Neural crest cell (in vitro differentiated cells): ENCODE measurements at places on chromosomes 1 and 21. TPM values are rescaled to one million over a fixed set of nuclear protein-coding genes. Genes with fewer than 3 reads are reported as not detected.

DNA sequence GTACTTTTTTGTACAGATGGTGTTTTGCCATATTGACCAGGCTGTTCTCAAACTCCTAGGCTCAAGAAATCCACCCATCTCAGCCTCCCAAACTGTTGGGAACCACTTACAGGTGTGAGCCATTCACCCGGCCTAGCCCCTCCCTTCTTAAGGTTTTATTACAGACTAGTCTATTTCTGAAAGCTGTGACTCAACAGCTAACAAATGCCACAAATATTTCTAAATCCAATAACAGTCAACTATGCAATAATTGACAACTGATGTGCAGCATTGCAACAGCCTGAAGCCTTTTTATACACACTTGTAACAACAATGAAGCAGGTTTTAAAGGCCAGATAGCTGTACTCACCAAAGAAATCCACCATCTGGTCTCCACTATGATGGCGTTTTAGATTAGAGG is 51.4 kb downstream of the GRIK1 start:
- H3K27me3 ChIP-seq = no peaks in the 10 kb centered on the region
- no peak overlapping the region for H3K27ac ChIP-seq
- H3K4me1 ChIP-seq = peaks cover 8% of the 10 kb centered on the region

GRCh38 chr1:9410737-9411297 is 118.1 kb downstream of the SPSB1 start:
- no peaks in the 10 kb centered on the region for H3K27me3 ChIP-seq
- no peak overlapping the region for H3K27ac ChIP-seq
- H3K4me3 ChIP-seq = no peak overlapping the region
- no peaks in the 10 kb centered on the region for H3K4me1 ChIP-seq

DNA sequence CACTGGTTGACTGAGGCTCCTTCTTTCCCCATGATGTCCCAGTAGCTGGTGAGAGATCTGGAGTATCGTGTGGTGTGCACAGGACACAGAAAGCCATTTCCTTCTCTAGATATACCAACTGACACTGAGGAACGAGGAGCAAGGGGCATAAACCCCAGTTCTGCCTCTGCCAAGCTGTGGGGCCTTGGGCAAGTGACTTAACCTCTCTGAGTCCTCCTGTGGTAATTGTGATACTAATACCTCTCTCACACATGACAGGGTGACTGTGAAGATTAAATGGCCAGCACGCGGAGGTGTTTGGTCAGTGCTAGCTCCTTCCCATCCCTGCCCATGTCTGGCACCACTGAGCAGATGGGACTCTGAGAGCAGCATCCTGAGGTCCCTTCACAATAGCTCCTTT is 26.3 kb upstream of the TCEA3 start:
- H3K36me3 ChIP-seq = no peaks in the 10 kb centered on the region
- H3K27me3 ChIP-seq = no peaks in the 10 kb centered on the region
- no peak overlapping the region for H3K27ac ChIP-seq
- no peak for DNase-seq
- no peak overlapping the region for H3K4me3 ChIP-seq

- peaks cover 24% of the 10 kb centered on the region for H3K4me1 ChIP-seq
- H3K27ac ChIP-seq = no peak overlapping the region
- H3K4me3 ChIP-seq = peak overlapping the region; percentile 85
Measured at GRCh38 chr1:47995306-47996050, 1.7 kb downstream of the TRABD2B start.

- no peaks in the 10 kb centered on the region for H3K27me3 ChIP-seq
- no peak for DNase-seq
- peaks cover 3% of the 10 kb centered on the region for H3K36me3 ChIP-seq
Measured at GRCh38 chr1:82153272-82153629, 352.5 kb downstream of the ADGRL2 start.

DNA sequence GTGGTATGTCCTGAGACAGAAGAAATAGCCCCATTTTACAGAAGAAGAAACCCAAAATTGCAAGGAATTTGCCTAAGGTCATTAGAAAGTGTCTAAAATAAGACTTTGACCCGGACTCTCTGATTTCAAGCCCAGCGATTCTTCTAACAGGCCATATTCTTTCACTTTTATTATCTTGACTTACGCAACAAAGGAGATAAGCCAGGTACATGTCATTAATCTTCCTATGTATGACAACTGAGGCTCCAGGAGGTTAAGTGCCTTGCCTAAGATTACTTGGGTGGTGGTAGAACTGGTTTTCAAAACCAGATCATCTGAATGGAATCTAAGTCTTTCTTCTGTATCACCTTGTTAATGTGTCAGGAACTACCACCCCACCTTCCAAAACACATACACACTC is 124.3 kb downstream of the PBX1 start:
- H3K27ac ChIP-seq = no peak overlapping the region
- peaks cover 4% of the 10 kb centered on the region for H3K36me3 ChIP-seq
- DNase-seq = no peak
- H3K4me1 ChIP-seq = no peaks in the 10 kb centered on the region
- H3K4me3 ChIP-seq = no peak overlapping the region

- peak; percentile 45 for DNase-seq
- H3K4me1 ChIP-seq = peaks cover 18% of the 10 kb centered on the region
Measured at GRCh38 chr1:186680245-186681061, at the start of gene PTGS2. PTGS2 (minus strand) TSS chr1:186680423; CDS start chr1:186680290, 133 bp downstream.

- peak overlapping the region; percentile 69 for H3K27ac ChIP-seq
- H3K27me3 ChIP-seq = no peaks in the 10 kb centered on the region
- no peak overlapping the region for H3K4me3 ChIP-seq
- H3K4me1 ChIP-seq = peaks cover 28% of the 10 kb centered on the region
Measured at GRCh38 chr1:94792473-94793295, 27.5 kb upstream of the SLC44A3 start.

GRCh38 chr1:67804710-67805109 is 28.6 kb downstream of the GNG12 start:
- peaks cover 7% of the 10 kb centered on the region for H3K36me3 ChIP-seq
- no peak overlapping the region for H3K4me3 ChIP-seq
- H3K27me3 ChIP-seq = no peaks in the 10 kb centered on the region
- peaks cover 10% of the 10 kb centered on the region for H3K4me1 ChIP-seq

- no peak overlapping the region for H3K4me3 ChIP-seq
- no peaks in the 10 kb centered on the region for H3K4me1 ChIP-seq
- no peaks in the 10 kb centered on the region for H3K27me3 ChIP-seq
- peaks cover 6% of the 10 kb centered on the region for H3K36me3 ChIP-seq
- DNase-seq = no peak
Measured at GRCh38 chr1:232327899-232328298, 302.0 kb downstream of the SIPA1L2 start.

DNA sequence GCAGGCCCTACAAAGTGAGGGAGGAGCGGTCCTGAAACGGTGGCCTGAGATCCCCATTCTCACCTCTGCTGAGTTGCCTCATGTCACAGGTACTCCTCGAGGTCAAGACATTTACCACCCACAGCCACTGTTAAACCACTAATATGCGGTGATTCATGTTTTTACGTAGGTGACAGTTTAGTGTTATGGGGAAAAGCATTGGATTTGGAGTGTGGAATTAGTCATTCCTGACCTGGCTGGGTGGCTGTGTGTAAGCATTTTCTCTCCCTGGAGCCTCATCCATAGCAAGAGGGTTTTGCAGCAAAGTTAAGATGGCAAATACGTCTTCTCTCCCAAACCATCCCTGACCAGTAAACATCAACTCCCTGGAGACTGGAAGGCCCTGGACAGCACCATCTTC is 57.8 kb upstream of the KCNJ6 start:
- peak overlapping the region; percentile 23 for H3K27ac ChIP-seq
- no peak for DNase-seq
- H3K4me3 ChIP-seq = no peak overlapping the region
- no peaks in the 10 kb centered on the region for H3K4me1 ChIP-seq
- no peaks in the 10 kb centered on the region for H3K36me3 ChIP-seq
- no peaks in the 10 kb centered on the region for H3K27me3 ChIP-seq

- peaks cover 22% of the 10 kb centered on the region for H3K36me3 ChIP-seq
- DNase-seq = no peak
- no peak overlapping the region for H3K4me3 ChIP-seq
- H3K27ac ChIP-seq = no peak overlapping the region
- no peaks in the 10 kb centered on the region for H3K27me3 ChIP-seq
Measured at GRCh38 chr1:224392411-224393249, 36.0 kb downstream of the CNIH4 start.

- H3K36me3 ChIP-seq = no peaks in the 10 kb centered on the region
- no peak overlapping the region for H3K4me3 ChIP-seq
- DNase-seq = no peak
- H3K27ac ChIP-seq = peak overlapping the region; percentile 35
Measured at GRCh38 chr21:43303275-43304178, 123.4 kb downstream of the SIK1 start.

DNA sequence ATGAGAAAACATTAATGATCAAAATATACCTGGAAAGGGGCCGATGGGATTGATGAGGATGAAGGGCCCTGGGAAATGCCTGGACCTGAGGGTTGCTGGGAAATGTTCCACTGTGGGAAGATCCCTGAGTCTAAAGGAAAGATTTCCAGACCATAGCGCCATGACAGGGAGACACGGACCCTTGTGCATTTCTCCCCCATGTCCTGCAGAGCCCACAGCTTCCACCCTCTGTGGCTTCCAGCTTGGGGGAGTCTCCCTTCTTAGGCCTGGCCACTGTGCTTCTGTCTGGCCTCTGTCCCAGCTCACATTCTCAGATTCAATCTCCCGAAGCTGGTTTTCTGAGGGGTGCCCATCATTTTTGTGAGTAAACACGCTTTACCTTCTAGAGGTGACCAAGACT is 1.0 kb upstream of the PRAMEF12 start:
- DNase-seq = no peak
- H3K27ac ChIP-seq = no peak overlapping the region
- H3K4me1 ChIP-seq = no peaks in the 10 kb centered on the region
- no peak overlapping the region for H3K4me3 ChIP-seq
- H3K36me3 ChIP-seq = no peaks in the 10 kb centered on the region

DNA sequence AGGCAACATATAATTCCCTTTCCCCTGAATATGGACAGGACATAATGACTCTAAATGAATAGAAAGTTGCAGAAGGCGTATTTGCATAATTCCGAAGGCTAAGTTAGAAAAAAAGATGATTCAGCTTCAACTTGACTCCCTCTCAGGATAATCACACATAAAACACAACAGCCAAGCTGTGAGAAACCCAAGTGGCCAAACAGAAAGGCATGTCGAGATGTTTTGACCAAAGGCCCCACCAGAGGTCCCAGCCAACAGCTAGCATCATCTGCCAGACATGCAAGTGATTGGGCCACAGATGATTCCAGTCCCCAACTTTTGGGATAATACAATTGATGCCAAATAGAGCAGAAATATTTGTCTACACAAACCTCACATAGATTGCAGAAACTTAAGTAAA is 444.9 kb downstream of the LTN1 start:
- H3K27me3 ChIP-seq = no peaks in the 10 kb centered on the region
- no peaks in the 10 kb centered on the region for H3K4me1 ChIP-seq
- DNase-seq = no peak
- H3K36me3 ChIP-seq = peaks cover 3% of the 10 kb centered on the region

DNA sequence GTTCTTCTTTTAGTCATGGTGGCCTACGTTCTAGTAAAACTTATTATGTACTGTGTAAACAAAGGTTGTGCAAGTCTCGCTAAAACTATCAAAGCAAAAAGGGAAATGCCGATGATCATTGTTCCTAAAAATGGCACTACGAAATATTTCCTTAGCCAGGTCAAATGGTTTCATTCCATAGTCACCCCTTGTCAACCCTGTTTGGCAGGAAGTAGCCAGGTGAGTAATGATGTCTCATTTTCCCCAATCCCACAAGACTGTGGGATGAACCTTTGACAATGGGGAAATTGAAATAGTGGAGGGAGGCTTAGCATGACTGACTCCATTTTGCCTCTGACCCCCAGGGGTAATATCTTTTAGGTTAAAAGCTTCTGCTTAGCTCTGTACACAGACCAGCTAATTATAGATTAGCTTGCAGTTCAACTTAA is 5.6 kb upstream of the REN start:
- no peak overlapping the region for H3K27ac ChIP-seq
- no peaks in the 10 kb centered on the region for H3K36me3 ChIP-seq

GRCh38 chr1:55650444-55650843 is 435.3 kb upstream of the USP24 start:
- peaks cover 2% of the 10 kb centered on the region for H3K27me3 ChIP-seq
- H3K36me3 ChIP-seq = no peaks in the 10 kb centered on the region
- no peaks in the 10 kb centered on the region for H3K4me1 ChIP-seq
- no peak overlapping the region for H3K27ac ChIP-seq
- H3K4me3 ChIP-seq = no peak overlapping the region

DNA sequence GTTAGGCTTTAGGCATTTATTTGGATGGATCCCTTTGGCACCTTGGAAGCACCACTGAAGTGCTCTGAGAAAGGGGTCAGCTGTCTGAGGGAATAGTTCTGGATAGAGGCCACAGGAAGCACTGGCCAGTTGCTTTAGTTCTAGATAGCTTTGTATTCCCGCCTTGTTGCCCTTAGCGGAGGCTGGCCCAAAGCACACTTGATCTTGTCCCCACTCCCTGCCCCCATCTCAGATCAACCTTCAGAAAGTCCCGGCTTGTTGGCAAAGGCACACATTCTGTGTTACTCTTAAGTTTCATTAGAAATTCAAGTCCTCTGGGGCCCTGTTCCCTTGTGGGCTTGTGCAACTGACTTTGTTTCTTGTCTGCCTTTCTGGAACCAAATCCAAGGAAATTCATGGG is 15.2 kb upstream of the NBL1 start:
- no peak overlapping the region for H3K4me3 ChIP-seq
- H3K27me3 ChIP-seq = no peaks in the 10 kb centered on the region
- DNase-seq = no peak
- H3K4me1 ChIP-seq = peaks cover 6% of the 10 kb centered on the region
- peaks cover 5% of the 10 kb centered on the region for H3K36me3 ChIP-seq

DNA sequence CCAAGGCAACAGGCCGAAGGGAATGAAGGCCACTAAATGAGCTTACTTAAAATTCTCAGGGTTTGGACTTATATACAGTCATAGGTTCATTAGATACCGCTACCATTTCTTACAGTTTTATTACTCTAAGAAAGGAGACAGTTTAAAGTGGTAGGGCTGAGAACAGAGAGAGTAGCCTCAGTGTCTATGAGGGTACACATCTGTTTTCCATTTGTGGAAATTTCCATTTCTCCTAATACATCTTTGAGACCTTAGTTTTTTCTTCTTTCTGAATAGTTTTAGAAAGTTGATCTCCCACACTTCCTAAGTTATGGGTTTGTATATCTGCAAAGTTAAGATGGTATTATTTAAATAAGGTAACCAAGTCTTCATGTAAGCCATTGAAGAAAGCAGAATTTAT is 1279.1 kb downstream of the NCAM2 start:
- H3K27ac ChIP-seq = no peak overlapping the region
- DNase-seq = no peak
- no peak overlapping the region for H3K4me3 ChIP-seq
- H3K36me3 ChIP-seq = no peaks in the 10 kb centered on the region

- no peak overlapping the region for H3K27ac ChIP-seq
- no peak overlapping the region for H3K4me3 ChIP-seq
- H3K4me1 ChIP-seq = peaks cover 21% of the 10 kb centered on the region
- no peak for DNase-seq
Measured at GRCh38 chr1:10940451-10940804, 72.0 kb upstream of the TARDBP start.

Gene PALMD
- 0.21 and 0.36 TPM in 2 replicates for total RNA-seq

Gene HTR1D
- not detected in 2 replicates for total RNA-seq

Gene PAX7
- 10.2 and 10.9 TPM in 2 replicates for total RNA-seq

Gene LCA5L
- 1.2 and 1.4 TPM in 2 replicates for total RNA-seq

Gene NR1I3
- total RNA-seq = not detected in 2 replicates

Gene TRIM67
- total RNA-seq = 1.6 and 1.9 TPM in 2 replicates

Gene CR1
- total RNA-seq = not detected in 2 replicates
